Astrocyte of the cerebellum (primary cell): ENCODE measurements at places on chromosomes 4 and X.
A peak's percentile ranks its signal among the peaks of the same experiment; 100 is the strongest.

- no peak for DNase-seq
Observed at GRCh38 chr4:60296386-60296785, 903.7 kb upstream of the ADGRL3 start.

DNA sequence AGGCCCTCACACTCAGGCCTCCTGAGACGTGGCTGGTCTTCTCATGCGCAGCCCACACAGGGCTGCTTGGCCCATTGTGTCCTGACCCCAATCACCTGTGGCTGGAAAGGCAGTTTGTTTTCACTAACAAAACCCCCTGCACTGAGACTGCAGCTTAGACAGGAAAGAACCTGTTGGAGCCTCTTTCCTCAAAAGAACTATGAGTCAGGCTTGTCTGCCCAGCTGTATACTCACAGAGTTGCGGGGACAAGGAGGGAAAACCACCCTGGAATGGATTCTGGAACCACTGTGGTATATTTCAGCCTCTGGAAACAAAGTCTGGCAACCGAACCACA, 5.2 kb upstream of the TMEM156 start:
- DNase-seq, result peak; percentile 56

- DNase-seq, result no peak
Observed at GRCh38 chr4:4866124-4866865, 6.8 kb downstream of the MSX1 start.

DNA sequence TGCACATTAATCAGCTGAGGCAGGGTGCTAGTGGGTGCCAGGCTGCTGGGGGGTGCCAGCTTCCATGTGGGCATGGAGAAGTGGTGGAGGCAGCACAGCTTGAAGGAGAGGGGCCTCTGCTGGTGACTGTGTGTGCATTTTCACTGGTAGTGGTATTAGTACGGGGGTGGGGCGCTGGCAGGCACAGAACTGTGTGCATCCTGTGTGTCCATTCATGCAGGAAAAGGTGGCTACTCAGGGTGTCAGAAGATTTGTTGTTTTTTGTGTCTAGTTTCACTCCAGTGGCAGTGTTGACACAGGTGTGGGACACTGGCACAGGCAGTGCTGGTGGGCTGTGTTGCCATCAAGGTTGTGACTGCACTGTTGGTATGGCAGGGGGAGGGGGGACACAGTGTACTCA, 1303.6 kb downstream of the FAM133A start:
- DNase-seq, result no peak

DNA sequence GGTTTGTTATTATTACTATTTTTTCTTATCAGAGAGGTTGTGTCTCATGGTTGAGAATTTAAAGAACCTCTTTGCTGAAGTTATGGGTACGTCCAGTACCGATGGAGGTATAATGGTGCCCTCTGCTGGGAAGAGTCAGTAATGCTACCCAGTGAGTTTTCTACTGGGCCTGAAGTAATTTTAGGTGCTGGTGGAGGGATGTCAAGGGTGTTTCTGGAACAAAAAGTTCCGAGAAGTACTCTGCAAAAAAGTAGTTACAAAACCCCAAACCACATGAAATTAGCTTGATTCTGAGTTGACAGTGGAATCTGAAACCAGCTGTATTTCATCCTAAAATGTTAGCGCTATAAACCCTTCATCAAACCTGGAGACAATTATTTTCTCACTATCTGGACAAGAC, 102.5 kb upstream of the MID1 start:
- peak; percentile 24 for DNase-seq

- peak; percentile 92 for DNase-seq
Observed at GRCh38 chrX:17459008-17459611, 84.1 kb downstream of the NHS start.

- DNase-seq, result no peak
Observed at GRCh38 chr4:168678751-168679366, 182.0 kb downstream of the PALLD start.

GRCh38 chrX:79365591-79365990, 1.5 kb downstream of the ITM2A start:
- no peak for DNase-seq

- peak; percentile 19 for DNase-seq
Observed at GRCh38 chrX:65034668-65035445, 58.6 kb upstream of the ZC4H2 start.

GRCh38 chrX:132504417-132504816, 15.6 kb upstream of the MBNL3 start:
- DNase-seq, result no peak

DNA sequence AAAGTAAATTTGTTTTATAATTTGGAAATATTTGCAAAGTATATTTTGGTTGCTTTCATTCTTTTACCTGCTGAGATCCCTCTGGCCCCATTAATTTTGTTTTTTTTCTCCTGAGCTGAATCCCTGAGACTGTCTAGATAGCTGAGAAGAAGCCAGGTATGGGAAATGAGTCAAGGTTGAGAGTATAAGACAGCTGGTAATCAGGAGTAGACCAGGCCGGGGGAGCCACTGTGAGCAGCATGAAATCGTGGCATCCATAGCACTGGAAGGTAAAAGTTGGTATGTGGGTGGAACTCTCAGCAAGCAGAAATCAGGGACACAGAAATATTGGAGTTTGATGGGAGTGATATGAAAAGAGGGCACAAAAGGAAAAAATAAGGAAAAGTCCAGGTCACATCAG, 164.5 kb downstream of the FHIP1A start:
- no peak for DNase-seq

- no peak for DNase-seq
Observed at GRCh38 chr4:4613641-4614286, 71.9 kb upstream of the STX18 start.

DNA sequence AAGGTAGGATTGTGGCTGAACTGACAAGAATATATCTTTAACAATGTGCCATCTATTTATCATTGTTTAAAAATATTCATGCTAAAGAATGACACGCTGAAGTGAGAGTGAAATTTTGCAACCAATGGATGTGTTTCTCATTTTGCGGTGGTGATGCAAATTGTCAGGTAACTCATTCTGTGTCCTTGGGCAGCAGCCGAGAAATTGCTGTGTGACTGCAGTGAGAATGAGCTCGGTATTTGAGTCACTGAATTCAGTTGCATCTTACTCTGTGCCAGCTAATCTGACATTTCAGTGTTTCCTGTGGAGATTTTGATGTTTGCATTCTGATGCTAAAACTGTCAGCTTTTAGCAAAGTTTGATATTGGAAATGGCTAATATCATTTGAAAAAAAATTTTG, 28.1 kb downstream of the MCUB start:
- no peak for DNase-seq

GRCh38 chrX:53290441-53291041, 9.2 kb upstream of the IQSEC2 start:
- DNase-seq, result no peak

DNA sequence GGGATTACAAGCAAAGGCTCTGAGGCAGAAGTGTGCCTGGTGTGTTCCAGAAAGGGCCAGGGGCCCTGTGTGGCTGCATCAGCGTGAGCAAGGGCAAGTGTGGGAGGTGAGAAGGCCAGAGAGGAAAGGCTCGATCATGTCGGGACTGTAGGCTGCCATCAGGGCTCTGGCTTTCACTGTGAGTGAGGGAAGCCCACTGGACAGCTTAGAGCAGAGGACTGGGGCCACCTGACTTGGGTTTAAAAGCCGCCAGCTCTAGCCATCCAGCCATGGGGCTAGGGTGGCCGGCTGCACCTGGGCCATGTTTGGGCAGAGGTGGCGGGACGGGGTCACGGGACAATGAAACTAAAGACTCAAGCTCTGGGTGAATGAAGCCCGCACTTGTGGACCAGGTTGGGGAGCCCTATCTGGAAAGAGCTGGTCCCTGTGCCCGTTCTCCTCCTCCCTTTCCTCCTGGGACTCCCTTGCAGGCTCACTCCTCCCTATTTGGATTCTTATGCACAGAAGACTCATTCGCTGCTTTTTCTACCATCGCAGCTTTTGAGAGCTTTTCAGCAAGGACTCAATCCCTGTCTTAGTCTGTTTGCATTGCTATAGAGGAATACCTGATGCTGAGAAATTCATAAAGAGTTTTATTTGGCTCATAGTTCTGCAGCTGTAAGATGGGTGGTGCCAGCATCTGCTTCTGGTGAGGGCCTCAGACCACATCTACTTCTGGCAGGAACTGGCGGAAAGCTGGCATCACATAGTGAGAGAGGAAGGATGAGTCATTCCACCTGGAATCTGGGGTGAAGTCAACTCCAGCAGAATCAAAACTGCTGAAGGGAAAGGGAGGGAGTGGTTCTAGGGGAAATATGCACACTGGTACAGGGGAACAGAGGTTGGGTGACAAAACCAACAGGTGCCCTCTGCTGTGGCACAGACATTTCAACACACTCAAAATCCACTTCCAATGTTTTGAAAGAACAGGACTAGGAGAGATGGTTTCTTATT, 15.3 kb downstream of the CTAG1B start:
- no peak for DNase-seq

DNA sequence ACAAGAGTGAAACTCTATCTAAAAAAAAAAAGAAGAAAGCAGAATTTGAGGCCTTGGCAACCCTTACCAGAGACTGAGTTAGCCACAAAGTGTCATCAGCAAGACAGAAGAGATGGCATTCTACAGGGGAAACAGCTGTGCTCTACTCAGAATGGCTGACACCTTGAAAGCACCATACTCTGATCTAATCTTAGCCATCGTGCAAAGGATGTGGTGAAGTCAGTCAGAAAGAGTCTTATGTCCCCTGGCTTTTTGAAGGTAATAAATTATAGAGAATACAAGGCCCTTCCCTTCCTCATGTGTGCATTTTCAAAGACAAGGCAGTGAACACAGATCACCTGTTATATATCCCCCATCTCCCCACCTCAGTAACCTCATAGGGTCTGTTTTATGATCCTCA, 13.2 kb downstream of the CLNK start:
- DNase-seq, result no peak

GRCh38 chr4:179307297-179308136, 1865.3 kb upstream of the AGA start:
- peak; percentile 1 for DNase-seq

- DNase-seq, result no peak
Observed at GRCh38 chrX:13194291-13195103, 125.4 kb downstream of the ATXN3L start.

DNA sequence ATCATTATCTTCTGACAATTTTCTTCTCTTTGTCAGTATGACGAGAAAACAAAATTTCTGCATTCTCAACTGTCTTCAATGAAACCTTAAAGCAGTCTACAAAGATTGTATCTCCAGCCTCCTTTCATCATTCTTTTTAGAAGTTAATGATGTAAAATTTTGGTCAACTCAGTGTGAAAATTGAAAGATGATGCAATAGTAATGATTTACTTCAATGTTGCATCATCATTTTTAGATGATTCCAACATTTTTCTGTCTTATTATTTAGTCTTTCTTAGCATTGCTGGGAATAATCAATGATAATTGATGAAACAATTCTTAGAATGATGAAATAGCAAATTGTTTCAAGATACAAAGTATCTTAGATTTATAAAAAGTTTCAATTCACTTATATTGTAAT, 372.7 kb downstream of the C4orf33 start:
- no peak for DNase-seq

- DNase-seq, result peak; percentile 61
Observed at GRCh38 chr4:86497980-86498862, 95.9 kb upstream of the PTPN13 start.

- no peak for DNase-seq
Observed at GRCh38 chr4:56767567-56767966, 53.9 kb downstream of the SPINK2 start.

DNA sequence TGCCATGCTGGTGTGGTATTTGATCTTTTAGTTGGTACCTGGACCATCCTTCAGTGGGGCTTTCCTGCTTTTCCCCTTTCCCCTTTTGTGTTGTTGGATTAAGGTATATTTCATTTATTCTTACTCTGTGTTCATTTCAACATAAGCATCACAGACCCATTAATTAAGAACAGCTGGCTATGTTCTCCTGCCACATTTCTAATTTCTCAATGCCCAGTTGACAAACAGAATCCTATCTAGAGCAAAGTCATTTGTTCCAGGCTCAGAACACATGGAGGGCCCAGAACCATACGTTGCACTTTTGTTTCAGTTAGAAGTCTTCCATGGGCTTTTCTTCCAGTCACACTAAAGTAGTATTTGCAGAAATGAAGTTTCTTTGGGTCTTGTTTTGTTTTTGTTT, 46.1 kb upstream of the EOLA2 start:
- no peak for DNase-seq

GRCh38 chr4:122997463-122998101, 75.2 kb upstream of the NUDT6 start:
- DNase-seq, result no peak

DNA sequence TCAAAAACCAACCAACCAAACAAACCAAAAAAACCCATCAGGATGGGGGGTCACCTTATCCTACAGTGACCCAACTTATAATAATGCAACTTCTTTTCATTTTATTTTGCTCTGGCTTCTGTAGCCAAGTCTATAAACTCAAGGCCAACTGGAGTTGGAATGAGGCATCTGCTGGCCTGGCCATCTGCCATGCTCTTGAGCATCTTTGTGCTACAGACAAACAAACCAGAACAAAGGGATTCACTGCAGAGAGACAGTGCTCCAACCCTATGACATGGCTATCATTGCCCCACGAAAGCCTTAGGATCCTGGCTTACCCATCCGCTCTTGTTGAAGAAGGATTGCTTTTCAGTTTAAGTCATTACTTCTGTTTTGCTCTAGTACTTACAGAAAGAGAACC, 49.2 kb upstream of the SCRG1 start:
- DNase-seq, result no peak

DNA sequence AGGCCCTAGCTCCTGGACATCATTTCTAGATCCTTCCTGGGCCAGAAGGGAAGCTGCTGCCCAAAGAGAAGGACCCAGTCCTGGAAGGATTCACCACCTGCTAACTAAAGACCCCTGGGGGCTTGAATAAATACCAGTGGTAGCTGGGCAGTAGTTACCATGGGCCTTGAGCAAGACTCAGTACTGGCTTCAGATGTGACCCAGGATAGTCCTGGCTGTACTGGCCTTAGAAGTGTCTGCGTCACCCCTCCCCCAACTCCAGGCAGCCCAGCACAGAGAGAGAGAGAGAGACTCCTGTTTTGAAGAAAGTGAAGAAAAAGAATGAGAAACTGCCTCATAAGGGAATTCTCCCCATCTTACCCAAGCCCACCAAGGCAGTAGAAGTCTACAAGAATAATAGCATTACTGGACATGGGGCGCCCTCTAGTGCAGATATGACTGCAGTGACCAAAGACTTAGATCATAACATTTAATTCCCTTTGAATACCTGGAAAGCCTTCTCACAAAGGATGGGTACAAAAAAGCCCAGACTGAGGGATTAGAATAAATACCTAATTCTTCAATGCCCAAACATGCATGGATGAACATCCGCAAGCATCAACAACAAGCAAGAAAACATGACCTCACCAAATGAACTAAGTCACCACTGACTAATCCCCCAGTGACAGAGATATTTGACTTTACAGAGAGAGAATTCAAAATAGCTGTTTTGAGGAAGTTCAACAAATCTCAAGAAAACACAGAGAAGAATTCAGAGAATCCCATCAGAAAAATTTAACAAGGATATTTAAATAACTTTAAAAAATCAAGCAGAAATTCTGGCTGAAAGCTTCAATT, 171.8 kb downstream of the HNRNPD start:
- peak; percentile 23 for DNase-seq

DNA sequence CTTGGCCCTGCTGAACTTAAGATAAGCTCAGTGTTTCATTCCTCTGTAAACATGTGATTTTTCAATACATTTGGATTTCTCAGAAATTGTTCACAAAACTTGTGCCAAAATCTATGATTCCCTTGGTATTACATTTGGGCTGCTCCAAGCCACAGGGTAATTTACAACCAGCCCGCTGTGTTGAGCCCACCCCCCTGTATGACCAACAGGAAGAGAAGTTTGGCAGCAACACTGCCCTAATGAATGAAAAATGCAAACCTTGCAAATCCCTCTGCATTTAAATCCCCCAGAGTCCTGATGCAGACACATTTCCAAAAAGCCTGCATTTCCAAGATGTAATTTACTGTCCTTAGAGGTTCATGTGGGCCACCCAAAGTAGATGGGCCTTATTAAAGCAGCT, 34.1 kb upstream of the GAB1 start:
- peak; percentile 84 for DNase-seq
